ENCODE measurements at places on chromosomes 7 and 10.

- no peak for DNase-seq
Measured at GRCh38 chr7:3191548-3191947, 109.5 kb upstream of the SDK1 start.

DNA sequence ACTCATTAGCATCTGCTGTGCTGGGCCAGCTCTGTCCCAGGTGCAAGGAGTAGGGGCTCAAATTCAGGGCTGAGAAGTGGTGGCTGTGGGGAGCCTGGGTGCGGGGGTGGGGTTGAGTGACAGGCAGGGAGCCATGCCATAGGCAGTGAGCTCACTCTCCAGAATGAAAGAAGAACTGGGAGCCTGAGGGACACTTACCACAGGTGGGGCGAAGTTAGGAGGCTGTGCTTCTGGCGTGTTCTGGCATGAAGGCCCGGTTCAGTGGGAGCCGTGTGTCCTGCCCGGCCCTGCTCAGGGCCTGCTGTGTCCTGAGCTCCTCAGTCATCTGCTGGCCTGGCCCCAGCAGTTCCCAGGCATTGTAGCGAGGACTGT lies 62.5 kb downstream of the MKI67 start:
- DNase-seq = no peak

DNA sequence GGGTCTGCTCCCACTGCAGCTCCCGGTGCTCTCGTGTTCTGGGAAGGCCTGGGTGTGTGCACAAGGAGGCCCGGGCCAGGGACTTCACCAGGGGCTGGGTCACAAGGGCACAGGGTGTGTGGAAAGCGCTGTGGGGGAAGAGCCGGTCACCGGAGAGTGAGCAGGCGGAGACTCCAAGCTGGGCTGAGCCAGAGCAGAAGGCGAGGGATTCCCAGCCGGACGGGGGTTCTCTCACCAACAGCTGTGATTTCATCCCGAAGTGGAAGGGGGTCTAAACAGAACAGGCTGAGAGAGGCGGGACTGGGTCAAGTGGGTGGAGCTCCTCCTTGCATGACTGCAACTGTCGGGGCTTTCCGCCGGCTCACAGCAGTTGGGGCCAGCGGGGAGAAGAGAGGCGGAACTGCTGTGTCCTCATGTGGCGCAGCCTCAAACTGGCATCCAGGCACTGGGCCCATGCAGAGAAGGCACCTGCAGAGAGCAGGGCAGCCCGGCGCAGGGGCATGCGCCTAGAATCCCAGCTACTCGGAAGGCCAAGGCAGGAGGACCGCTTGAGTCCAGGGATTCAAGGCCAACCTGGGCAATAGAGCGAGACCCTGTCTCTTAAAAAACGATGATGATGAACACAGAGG lies 7.6 kb upstream of the ORAI2 start:
- peak; percentile 53 for DNase-seq

GRCh38 chr10:97297556-97298222 lies 5.3 kb upstream of the ARHGAP19 start:
- DNase-seq = no peak

DNA sequence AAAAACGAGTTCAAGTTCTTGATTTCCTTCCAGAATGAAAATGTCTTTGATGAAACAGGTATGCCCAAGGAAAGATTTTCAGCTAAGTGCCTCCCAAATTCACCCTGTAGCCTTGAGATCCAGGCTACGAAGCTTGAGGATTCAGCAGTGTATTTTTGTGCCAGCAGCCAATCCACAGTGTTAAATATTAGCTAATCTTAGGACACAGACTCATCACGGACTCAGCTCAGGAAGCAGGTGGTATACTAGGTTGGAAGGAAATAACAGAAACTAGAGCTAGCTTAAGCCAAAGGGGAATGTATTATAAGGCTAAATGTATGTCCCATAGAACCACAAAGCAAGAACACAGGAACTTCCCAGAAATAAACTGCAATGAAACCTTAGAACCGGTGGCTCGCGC lies 151.0 kb upstream of the PRSS1 start:
- DNase-seq = no peak

- no peak for DNase-seq
Measured at GRCh38 chr7:133434246-133434865, 181.5 kb downstream of the EXOC4 start.

GRCh38 chr10:105328503-105329133 lies 687.5 kb downstream of the SORCS3 start:
- DNase-seq = no peak

DNA sequence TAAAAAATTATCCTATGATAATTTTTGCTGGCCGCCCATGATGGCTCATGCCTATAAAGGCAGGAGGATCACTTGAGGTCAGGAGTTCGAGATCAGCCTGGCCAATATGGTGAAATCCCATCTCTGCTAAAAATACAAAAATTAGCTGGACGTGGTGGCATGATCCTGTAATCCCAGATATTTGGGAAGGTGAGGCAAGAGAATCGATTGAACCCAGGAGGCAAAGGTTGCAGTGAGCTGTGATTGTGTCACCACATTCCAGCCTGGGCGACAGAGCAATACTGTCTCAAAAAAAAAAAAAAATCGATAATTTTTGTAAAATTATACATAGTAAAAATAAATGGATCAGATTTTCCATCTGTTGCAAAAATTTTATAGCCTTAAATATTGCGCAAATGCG lies 31.7 kb upstream of the CDK14 start:
- no peak for DNase-seq

GRCh38 chr7:100803398-100804161 lies 23.7 kb downstream of the EPHB4 start:
- peak; percentile 70 for DNase-seq

- no peak for DNase-seq
Measured at GRCh38 chr7:149843566-149843965, 5.4 kb downstream of the ZNF862 start.

GRCh38 chr7:158356454-158356853 lies 231.2 kb downstream of the PTPRN2 start:
- DNase-seq = no peak

DNA sequence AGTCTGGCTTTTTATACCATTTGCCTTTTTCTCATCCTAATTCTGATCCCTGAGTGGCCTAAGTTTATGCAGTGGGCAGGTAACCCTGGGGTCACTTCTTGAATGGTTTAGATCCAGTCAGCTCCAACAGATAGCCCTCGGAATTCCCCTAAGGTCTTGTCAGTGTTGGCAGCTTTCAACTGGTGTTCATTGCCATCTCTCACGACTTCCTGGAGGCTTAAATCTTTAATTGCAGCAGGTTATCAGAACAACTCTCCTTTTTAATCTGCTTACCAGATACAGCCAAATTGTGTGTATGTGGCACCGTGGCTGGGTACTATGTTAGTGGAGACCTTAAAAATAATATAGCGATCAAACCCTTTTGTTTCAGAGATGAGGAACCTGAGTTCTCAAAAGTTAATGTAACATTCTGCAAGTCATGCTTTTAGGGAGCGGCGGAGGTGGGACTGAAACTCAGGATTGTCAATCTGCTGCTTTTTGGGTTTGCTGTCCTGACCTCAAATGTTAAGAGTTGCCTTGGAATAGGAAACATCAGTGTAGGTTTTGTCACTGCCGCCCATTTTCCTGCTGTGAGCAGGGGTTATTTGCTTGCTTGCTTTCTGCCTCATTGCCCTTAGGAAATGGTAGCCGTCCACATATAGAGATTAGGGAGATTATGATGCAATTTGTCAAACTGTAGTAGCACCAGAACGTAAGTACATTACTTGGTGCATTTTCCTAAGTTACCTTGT lies 818 bp downstream of the DLD start:
- no peak for DNase-seq

GRCh38 chr7:36131026-36131425 lies 22.0 kb upstream of the EEPD1 start:
- no peak for DNase-seq

- DNase-seq = no peak
Measured at GRCh38 chr7:104985259-104985617, 28.8 kb upstream of the KMT2E start.

GRCh38 chr10:35890676-35891495 lies 248.8 kb upstream of the FZD8 start:
- no peak for DNase-seq

DNA sequence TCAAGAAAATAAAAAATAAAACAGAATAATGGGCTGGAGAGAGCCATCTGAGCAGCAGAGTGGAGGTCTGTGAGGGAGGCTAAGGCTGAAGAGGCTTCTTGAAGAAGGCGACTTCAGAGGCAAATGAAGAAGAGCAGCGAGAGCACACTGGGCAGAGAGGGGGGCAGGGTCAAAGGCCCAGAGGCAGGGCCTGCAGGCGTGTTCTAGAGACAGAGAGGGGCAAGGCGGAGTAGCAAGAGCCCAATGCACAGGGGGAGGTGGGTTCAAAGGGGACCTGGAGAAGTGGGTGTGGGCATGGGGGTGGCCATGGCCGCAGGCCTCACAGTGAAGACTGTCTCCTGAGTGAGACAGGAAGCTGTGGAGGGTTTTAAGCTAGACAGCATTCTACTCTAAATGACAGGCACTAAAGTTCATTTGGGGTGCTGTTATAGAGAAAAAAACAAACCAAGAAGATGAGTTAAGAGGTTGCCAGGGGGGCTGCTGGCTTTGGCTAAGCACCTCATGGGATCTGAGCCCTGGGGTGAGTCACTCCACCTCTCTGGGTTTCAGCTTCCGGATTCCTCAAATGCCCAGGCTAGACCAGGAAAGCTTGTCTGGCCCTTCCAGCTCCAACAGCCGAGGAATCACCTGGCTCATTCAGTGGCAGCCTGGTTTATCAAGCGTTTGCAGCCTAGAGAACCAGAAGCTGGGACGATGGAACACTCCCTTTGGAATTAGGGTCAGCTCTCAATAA lies 81.7 kb downstream of the DLG5 start:
- DNase-seq = no peak

GRCh38 chr7:22356010-22356691 lies 803 bp downstream of the RAPGEF5 start:
- peak; percentile 21 for DNase-seq

DNA sequence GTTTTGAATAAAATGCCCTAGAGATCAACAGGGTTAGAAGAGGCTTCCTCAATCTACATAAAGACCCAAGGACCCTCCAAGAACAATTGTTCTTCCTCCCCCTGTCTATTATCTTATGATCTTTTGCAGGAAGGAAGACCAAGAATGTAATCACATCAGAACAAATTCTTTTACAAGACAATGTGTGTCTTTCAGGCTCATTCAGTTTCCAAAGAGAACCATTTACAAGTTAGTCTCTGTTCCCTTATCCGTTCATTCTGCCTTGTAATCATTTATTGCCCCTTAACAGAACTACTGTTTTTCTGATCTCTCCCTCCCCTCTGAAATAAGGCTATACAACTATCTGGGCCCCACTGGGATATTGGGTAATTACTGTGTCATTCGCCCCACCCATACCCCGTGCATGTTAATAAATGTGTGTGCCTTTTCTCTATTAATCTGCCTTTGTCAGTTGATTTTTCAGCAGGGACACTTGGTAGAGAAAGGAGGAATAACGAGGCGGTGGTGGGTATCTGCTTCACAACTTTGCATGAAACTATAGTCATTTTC lies 5.7 kb upstream of the MKRN1 start:
- DNase-seq = no peak

All from nephron progenitor cell (in vitro differentiated cells).